ENCODE measurements at places on chromosomes 3 and 15.

DNA sequence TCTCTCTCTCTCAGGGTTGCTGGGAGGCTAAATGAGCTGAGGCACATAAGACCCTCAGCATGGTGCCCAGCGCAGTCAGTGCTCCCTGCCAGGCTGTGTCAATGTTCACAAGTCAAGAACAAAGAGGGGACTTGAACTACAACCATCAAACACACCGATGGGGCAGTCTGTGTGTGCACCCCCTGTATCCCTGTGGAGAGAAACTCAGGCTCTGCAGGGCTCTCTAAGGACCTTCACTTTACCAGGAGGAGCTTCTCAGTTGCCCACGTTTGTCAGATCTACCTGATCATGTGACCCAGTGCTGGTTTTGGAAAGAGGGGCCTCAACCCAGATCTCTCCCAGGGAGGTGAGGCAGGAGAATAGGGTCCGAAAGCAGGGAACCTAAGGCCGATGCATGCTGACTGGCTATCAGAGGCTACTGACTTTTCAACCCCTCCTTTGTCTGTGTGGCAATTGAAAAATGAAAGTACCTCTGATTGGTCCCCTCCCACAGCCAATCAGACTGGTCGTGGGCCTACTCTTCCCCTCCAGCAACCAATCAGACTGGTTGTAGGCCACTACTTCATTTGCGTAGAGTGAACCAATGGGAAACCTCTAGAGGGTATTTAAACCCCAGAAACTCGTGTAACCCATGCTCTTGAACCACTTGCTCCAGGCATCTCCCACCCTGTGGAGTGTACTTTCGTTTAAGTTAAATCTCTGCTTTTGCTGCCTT is 34.0 kb downstream of the RHCG start:
- DNase-seq: no peak

DNA sequence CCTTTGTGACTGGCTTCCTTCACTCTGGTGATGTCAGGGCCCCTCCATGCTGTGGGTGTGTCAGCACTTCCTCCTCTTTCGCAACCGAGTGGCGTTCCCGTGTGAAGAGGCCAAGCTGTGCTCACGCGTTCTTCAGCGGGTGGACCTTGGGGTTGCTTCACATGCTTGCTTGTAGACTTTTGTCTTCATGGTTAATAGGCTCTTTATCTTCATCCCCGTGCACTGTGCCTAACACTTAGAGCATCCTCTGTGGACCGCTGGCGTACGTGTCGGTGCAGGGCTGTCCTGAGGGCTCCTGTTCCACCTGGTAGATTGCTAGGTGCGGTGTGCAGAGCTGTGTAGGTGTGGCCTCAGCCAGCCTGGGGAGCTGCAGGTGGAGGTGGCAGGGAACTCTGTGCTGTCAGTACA is 182.3 kb downstream of the OR4M2 start:
- no peak for DNase-seq

DNA sequence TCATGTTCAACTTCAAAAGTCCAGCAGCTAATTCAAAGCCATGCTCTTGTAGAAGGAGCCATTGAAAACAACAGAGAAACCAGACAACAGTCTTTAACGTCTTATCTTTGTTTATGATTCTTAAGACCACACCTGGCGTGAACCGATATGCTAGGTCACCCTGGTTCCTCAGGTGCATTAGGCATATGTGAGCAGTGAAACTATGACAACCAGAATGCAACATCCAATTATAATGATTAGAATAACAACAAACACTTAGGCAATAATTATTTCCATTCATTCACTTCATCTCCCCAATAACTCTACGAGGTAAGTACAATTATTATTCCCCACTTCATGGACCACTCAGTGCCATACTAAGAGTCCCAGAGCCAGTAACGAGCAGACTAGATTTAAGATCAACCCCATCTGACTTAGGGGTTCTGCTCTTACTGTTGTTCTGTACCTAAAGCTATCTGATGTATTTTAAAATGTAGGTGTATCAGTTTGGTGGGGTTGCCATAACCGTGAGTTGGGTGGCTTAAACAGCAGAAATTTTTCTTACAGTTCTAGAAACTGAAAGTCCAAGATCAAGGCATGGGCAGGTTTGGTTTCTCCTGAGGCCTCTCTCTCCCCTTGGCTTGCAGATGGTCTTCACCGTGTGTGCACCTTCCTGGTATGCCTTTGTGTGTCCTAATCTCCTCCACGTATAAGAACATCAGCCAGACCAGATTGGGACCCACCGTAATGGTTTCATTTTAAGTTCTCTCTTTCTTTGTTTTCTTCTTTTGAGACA is 997.8 kb upstream of the CFAP20DC start:
- no peak for DNase-seq

- no peak for DNase-seq
These were observed 21.1 kb upstream of the ST6GAL1 start for GRCh38 chr3:186909078-186909853.

GRCh38 chr3:49841126-49841696 is 15.2 kb downstream of the TRAIP start:
- peak; percentile 25 for DNase-seq

- no peak for DNase-seq
These were observed 175.7 kb upstream of the SEMA6D start for GRCh38 chr15:47541562-47541961.

DNA sequence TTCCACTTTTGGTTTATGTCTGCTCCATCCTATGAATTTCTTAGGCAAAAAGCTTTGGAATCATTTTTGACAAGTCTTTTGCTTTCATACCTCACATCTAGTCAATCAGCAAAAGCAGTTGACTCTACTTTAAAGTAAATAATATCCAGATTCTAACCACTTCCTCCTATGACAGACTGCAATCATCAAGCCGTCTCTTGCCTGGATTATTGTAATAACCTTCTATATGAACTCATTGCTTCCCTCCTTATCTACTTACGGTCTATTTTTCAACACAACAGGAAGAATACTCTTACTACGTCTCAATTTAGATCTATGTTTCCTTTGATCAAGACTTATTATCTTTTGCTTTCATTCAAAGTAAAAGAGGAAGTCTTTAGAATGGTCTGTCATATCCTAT is 20.7 kb downstream of the CLDN1 start:
- DNase-seq: no peak

- DNase-seq: no peak
These were observed 55.2 kb downstream of the CMSS1 start for GRCh38 chr3:99872923-99873254.

DNA sequence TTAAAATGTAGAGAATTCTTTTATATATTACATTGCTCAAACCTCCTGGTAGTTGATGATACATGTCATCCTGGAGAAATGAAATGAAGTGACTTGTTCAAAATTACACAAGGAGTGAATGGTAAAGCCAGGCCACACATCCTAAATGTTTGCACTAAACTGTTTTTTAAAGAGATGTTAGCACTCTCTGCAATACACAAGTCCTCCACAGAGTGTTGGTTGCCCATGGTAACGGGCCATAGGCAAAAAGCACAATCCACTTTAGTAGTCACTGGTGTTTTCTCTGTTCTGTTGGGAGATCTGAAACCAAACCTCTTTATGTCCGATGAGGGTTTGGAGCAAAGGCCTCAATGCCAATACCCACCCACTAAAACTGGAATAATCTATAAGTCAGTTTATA is 907.4 kb downstream of the NTRK3 start:
- no peak for DNase-seq

GRCh38 chr3:50352781-50353180 is 2.1 kb downstream of the CYB561D2 start:
- no peak for DNase-seq

DNA sequence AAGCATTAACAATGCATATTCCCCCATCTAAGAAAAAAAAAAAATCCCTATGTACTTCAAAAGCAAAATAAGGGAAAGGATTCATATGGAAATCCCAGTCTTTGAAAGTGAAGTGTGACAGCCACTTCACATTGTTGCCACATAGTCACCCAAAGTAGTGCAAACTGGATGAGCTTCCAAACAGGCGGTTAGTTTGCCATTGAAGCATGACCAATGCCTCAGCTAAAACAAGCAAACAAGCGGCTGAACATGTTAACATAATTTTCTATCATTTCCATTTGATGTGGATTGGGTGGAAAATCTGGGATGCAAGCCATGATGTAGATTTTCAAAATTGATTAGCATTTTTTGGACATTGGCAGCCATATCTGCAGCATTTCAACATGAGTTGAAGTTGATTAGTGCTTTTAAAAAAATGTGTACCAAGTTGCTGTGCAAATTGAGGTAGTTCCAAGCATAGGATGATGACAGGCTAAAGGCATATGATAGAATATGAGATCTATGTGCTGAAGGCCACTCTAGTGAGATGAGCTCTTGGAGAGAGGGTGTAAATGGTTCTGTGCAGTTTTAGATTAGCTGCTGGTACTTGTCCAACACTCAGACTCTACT is 405.2 kb downstream of the NR2F2 start:
- no peak for DNase-seq

GRCh38 chr3:77158730-77159581 is 119.1 kb downstream of the ROBO2 start:
- no peak for DNase-seq

- DNase-seq: no peak
These were observed 265.1 kb downstream of the NFKBIZ start for GRCh38 chr3:102114264-102114979.

GRCh38 chr3:37571269-37571668 is 290.4 kb upstream of the CTDSPL start:
- no peak for DNase-seq

GRCh38 chr15:90344662-90345061 is 7.4 kb upstream of the ZNF774 start:
- DNase-seq: no peak

- DNase-seq: no peak
These were observed 61.5 kb downstream of the NUP210 start for GRCh38 chr3:13358643-13359042.

GRCh38 chr3:178297740-178298139 is 238.5 kb upstream of the KCNMB2 start:
- no peak for DNase-seq

DNA sequence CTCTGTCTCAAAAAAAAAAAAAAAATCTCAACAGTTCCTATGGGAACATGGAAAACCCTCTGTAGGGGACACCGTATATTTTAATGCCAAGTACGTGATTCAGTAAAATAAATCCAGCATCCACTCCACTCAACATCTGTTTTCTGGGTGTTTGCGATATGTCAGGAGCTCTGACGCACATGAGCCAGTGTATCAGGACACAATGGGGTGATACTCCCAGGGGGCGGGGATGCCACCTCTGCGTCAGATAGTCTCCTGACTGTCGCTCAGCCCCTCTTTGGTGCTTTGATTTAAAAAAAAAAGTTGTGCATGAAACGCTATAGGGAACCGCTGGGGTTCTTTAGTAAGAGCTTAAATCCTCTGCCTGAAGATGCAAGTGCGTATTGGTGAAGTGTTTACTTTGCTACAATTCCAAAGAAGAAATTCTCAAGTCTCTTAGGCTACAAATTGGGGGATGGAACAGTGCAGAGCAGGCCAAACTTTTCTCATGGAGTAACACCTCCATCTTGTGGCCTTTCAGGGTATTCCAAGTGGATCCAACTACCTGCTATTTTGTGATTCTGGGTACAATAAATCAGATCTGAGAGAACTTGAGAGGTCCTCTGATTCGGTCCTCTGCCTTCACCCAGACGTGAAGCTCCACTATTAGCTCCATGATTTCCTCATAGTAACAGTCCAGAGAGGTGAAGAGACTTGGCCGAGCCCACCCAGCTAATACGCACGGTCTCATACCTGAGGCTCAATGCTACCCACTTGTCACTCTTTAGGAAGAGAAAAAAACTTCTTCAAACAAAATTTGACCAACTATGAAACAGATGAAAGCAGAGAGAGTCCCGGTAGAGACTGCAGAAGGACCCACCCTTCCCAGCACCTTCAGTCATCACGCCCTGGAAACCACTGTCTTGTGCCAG is 9.3 kb upstream of the NR2E3 start:
- DNase-seq: no peak

DNA sequence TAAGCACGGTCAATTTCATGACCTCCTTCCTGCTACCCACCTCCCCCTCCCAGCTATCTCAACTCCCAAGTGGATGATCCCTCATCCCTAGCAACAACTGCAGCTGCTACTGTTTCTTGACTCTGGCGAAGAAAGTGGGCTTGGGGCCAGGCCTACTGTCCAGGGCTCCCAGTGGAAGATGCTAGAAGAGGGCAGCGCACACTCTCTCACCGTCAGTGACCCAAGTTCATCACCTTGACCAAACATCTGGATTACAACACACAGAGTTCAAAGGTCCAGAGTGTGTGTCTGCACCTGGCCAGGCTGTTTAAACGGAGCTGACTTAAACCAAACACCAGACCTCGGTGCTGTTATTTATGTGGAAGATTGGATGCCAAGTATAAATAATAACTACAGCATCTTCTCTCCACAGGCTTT is 385.6 kb downstream of the SHQ1 start:
- DNase-seq: no peak

- DNase-seq: no peak
These were observed 225.7 kb upstream of the PPP2R3A start for GRCh38 chr3:135739779-135740178.

DNA sequence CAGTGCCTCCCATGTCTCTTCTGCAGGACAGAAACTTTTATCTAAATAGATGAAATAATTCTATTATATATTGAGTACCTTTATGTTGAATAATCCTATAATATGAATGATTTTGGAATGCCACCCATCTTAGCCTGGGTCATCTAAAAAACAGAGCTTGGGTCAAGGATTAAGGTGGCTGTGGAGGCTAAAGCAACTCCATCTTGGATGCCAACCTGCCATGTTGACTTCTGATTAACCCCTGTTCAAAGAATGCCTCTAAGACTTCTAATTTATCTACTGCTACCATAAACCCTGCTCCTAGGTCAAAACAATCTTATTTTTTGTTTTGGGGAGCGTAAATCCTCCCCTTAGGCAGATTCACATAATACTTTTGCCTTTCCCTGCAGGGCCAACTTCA is 31.5 kb upstream of the C15orf39 start:
- DNase-seq: no peak

DNA sequence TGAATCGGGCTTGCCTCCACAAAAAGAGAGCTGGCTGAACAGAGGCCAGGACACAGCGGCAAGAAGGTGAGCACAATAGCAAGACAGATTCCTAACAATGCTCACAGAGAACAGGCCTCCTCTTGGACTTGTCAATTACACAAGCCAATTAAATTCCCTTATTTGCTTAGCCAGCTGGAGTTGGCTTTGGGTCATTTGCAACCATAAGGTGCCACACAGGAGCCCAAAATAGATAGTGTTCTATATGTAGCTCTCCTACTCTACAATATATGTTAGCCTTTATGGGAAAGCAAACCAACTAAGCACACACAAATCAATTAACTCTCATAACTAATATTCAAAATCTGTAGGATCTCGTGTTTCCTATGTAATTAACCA is 335.6 kb downstream of the FOXP1 start:
- no peak for DNase-seq

- no peak for DNase-seq
These were observed 63.3 kb upstream of the STT3B start for GRCh38 chr3:31469385-31469784.

DNA sequence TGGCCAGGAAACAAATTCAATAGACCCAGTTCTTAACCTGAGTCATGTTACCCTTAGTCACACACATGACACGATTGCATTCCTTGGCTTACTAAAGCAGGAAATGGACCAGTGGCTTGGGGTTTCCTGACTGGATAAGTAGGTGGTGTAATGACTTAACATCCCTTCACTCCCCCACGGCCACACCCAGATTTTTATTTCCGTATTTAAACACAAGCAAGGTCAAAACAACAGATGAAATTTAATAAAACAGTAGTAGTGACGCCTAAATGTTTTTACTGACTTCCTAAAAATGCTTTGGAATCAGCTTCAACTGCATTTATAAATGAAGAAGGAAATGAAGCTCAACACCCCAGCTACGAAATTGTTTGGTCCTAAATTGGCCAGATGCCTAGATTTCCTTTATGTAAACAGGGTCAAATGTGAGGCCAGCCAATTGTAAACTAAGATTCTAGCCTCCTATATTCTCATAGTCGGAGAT is 324.3 kb downstream of the CHST2 start:
- no peak for DNase-seq

All from iPS DF 19.7 (cell line).